ENCODE measurements at places on chromosomes 11 and 22. TPM values are rescaled to one million over a fixed set of nuclear protein-coding genes. Genes with fewer than 3 reads are reported as not detected.

DKK3 gene
- total RNA-seq = 151 TPM

ADAMTS15 gene
- 2.0 TPM for total RNA-seq

CDCA5 gene
- 0.30 TPM for total RNA-seq

OR51E2 gene
- total RNA-seq = 0.69 TPM

POU2AF2 gene
- not detected for total RNA-seq

PTGDR2 gene
- total RNA-seq = 0.21 TPM

PDGFD gene
- total RNA-seq = 2.8 TPM

C11orf21 gene
- total RNA-seq = 1.8 TPM

OR4A16 gene
- total RNA-seq = not detected

OR5D18 gene
- not detected for total RNA-seq

TMEM191C gene
- total RNA-seq = 0.79 TPM

CARD18 gene
- total RNA-seq = not detected

CCDC188 gene
- total RNA-seq = 2.7 TPM

OR52E8 gene
- total RNA-seq = not detected

SLC22A9 gene
- total RNA-seq = not detected

TEX12 gene
- 1.3 TPM for total RNA-seq

Data from uterus (tissue), 4 donors.